NCI-H146 (cell line): ENCODE measurements at places on chromosomes 2 and 18.

DNA sequence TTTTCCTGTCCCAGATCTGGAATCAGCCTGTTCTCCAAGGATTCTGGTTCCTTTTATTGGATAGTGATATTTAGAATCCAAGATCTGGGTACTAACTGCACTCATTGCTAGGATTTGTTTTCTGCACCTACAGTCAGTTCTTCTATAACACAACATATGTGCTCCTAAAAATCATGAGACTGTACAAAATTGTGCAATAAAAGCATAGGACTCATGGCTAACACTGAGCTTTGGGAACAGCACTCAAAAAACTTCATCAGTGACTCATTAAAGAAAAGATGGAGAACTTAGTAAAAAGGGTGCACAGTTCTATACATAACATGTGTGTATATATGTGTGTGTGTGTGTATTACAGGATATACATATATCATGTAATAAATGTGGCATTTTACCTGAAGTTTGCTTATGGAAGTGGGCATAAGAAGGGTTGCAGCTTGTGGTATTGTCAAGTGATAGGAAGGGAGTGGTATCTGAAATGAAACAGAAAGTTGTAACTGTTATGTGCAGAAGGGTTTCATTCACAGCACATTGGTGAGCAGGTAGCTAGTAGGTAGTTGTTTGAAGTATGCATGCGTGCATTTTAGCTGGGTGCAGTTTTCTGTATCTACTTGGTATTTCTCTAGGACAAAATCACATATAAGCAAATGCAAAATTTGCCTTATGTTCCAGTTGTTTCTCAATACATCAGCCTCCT lies 5.9 kb upstream of the SCYGR2 start:
- no peak for DNase-seq

DNA sequence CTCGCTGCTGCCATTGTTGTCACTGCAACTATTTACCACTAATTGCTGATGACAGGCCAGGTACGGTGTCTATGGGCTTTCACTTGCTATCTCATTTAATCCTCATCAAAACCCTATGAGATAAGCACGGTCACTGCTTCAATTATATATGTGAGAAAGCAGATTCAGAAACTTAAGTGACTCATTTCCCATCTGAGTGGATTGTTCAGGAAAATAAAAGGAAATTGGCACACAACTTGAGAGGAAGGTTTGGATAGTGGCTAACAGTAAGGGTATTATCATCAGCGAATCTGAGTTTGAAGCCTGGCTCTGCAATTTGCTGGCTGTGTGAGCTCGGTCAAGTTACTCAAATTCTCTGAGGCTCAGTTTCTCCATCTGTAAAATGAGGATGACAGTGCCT lies 196.0 kb downstream of the KCNS3 start:
- no peak for DNase-seq

DNA sequence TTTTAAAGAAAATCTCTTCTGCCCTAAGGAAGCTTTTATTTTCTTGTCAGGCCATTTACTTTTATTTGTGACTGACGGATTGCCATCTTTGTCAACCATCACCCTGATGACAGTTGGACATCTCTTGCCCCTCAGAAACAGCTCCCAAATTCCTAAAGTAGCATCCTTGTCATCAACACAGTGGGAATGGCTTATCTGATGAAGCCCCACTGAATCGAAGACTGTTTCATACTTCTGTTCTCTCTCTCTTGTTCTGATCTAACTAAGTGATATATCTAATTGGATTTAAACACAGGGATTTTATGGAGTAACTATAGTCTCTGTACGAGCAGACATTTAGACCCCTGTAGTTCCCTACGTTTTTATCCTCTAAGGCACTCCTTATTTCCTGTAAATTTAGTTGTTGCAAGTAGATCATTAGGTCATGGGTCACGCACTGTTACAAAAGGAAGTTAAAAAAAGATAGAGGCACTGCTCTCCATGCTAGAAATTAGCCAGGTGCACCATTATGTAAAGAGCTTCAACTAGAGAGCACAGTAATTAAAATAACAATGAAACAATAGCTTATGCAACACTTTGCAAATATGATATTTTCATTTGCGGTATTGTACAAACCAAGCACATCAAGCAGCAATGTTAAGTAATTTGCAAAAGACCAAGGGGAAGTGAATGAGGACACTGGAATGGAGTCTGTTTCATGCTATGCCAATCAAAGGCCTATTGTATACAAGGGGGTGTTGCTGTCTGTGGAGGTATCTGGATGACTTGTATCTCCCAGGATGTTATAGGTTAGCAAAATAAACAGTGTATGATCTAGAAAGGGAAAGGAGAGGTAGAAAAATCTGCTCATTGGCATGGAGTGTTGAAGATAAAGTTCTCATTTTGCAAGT lies 284.7 kb downstream of the LRRTM1 start:
- peak; percentile 22 for DNase-seq

GRCh38 chr2:199738727-199739412 lies 112.1 kb downstream of the FTCDNL1 start:
- DNase-seq: no peak

DNA sequence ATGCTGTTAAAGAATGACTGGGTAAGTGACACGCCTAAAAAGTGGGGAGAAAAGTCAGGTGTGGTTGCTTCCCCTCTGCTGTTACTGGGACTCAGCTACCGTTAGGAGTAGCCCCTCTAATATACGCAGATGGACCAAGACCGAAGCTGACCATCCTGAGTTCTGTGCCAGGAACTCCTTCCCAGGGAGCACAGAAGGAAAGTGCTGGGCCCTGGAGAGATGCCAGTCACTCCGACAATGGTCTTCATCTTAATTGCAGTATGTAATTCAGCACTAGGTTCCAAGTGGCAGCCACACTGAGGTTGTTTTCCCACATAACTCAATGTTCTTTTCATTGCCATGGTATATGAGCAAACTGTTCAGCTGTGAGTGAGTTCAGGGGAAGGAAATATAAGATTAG lies 19.6 kb upstream of the TMEM200C start:
- no peak for DNase-seq

DNA sequence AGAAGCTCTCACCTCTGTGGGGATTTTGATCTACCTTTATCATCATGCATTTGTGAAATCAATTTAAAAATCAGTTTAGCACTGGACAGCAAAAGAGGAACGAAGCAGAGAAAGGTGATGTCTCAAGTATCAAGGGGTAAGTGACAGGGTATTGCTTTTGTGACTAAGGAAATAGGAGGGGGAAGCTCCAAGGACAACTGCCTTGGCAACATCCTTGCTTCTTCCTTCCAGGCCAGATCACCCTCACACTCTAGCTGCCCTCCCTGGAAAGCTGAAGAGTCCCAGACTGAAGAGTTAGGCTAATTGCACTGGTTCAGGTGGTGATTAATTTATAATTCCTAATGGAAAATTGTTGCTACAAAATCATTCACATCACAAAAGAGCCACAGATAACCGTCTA lies 859.1 kb upstream of the ACVR2A start:
- no peak for DNase-seq

GRCh38 chr2:73821227-73821626 lies 7.5 kb upstream of the STAMBP start:
- DNase-seq: no peak

- no peak for DNase-seq
Observed at GRCh38 chr2:180577567-180577966, 402.8 kb upstream of the UBE2E3 start.

GRCh38 chr2:44843641-44844310 lies 97.7 kb upstream of the SIX3 start:
- DNase-seq: no peak

GRCh38 chr2:223316342-223316741 lies 264.4 kb downstream of the KCNE4 start:
- no peak for DNase-seq

DNA sequence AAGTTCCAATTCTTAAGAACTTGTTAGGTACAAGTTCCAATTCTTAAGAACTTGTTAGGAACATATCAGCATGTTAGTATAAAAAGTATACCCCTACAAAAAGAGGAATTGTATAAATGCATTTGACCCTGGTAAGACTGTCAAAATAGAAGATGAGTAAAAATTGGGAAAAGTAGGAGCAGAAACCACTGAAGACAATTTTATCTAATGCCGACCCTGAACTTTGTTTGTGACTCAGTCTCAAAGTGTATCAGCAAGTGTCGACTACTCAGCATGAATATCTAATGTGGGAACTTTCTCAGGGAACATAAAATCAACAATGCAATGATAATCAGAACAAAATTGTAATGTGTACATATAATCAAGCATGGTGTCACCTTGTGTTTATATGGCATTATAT lies 583 bp upstream of the CD226 start:
- DNase-seq: no peak

- no peak for DNase-seq
Observed at GRCh38 chr18:38290229-38290628, 724.6 kb upstream of the CELF4 start.

GRCh38 chr2:72974436-72974754 lies 57.1 kb downstream of the EMX1 start:
- peak; percentile 13 for DNase-seq

DNA sequence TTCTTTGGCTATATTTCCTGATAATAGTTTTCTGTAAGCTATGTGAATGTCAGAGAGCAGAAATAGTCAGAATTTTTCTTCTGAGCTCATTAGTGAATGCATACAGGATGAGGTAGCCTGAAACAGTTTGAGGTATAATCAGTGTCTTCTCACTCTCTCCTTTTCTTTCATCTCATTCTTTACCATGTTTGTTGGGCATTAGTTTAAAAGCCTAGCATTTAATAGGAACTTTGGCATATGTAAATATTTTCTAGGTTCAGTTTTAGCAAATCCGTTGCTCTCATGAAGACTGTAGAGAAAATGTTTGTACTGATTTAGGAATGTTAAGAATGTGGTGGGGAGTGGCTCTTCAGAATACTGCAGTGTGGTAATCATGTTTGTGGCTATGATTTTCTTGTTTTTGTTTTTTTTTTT lies 119.4 kb downstream of the PARD3B start:
- DNase-seq: no peak

DNA sequence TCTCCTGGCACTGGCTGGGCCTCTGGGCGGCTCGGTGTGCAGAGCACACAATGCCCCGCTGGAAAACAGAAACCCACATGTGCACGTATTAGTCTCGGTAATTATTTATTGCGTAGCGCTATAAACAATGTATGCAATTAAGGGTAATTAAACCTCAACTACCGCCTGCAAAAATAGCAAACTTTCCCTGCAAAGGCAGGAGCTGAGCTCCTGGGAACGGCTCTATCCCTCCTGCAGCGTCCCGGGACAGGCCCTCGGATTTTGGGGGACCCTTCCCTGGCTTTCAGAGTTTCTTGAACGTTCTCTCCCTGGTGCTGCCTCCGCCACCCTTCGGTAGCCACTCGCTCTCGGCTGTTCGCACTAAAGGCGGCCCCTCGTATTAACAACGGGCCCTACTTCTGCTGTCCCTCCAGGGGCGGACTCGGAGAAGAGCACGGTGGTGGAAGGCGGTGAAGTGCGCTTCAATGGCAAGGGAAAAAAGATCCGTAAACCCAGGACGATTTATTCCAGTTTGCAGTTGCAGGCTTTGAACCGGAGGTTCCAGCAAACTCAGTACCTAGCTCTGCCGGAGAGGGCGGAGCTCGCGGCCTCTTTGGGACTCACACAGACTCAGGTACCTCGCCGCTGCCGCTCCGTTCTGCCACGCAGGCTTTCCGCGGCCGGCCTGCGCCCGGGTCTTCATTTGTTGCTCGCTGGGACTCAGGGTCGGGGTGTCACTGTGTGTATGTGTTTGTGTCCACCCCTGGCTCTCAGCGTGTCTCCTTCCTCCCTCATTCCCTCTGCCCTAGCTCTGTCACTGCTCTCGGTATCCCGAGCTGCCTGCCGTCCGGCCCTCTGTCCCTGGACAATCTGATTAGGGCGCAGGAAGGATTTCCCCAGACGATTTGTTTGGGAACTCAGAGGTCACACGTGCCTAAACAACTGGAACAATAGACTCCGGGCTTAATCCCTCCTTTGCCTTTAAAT lies 1.2 kb downstream of the DLX1 start:
- DNase-seq: peak; percentile 61

DNA sequence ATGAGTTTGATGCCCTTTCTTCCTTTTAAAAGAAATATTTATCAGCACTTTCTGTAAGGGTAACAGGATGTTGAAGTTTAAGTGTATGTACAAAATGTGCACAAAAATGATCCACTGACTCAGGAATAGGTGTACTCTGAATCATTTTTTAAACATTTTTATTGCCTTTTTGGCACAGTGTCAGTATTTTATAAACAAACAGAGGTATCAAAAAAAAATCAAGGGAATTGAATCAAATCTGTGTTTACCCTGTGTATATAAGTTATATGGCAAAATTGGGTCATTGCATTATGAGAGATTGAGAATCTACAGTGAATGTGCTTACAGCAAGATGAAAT lies 513.9 kb upstream of the NETO1 start:
- no peak for DNase-seq

GRCh38 chr2:64504774-64505720 lies 19.1 kb upstream of the AFTPH start:
- DNase-seq: no peak

GRCh38 chr18:22932885-22933205 lies 283 bp upstream of the RBBP8 start:
- DNase-seq: no peak

GRCh38 chr2:73999881-74000597 lies 15.3 kb downstream of the TET3 start:
- no peak for DNase-seq

- no peak for DNase-seq
Observed at GRCh38 chr2:205543937-205544702, 138.2 kb upstream of the NRP2 start.
